ENCODE measurements at places on chromosomes 6 and 20.

GRCh38 chr6:7142918-7143475, 35.2 kb downstream of the RREB1 start:
- no peak for DNase-seq

DNA sequence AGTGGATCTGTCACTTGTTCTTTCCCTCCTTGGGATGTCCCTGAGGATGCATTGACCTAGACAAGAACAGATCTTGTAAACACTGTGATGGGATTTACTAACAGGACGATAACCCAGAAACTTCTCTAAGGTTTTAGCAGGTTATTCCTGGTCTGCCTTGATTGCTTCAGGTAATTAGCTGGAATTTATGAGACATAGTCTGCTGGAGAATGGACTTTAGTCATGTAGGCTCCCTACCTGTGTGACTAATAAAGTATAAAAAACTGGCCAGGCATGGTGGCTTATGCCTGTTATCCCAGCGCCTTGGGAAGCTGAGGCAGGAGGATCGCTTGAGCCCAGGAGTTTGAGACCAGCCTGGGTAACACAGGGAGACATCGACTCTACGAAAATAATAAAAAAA, 96.1 kb downstream of the PAK5 start:
- no peak for DNase-seq

DNA sequence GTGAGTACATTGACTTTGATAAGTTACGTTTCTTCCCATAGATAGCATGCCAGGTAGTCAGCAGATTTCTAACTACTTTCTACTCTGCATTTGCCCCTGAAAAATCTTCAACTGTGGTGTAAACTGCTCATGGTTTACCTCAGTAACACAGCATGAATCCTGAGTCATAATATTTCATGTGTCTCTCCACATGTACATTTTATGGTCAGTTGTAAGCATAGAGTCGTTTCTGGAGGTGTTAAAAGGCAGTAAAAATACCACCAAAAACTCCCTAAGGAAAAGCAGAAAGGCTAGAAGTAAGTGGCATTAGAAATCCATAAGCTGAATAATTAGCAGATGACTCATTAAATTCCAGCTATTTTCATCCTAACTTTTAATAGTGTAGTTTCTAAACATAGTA, 4.1 kb upstream of the GPR63 start:
- no peak for DNase-seq

GRCh38 chr20:2283706-2284423, 11.9 kb upstream of the TGM3 start:
- DNase-seq, result no peak

DNA sequence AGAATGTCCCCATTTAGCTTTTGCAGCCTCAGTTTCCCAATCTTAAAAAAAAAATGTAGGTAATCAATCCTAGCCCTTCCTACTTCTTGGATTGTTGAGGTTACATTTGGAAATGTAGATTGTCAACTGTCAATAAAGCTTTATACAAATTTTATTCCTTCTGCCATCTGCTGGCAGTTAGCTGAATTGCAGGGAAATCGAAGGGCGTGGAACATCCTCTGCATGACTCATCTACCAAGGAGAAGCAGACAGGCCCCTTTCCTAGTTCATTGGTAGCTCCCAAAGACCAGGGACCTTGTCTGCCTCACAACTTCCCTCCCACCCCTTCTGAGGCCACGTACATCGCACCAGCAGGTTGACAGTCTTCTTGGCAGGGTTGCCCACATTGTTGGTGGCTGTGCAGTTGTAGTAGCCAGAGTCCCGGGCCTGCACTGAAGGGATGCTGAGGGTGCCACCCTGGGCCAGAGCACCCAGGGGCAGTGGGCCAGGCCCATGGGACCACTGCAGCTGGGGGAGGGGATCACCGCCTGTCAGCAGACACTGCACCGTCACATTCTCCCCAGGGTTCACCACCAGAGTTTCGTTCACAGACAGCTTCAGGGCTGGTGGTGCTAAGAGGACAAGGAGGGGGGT, 43.6 kb downstream of the MDGA1 start:
- no peak for DNase-seq

DNA sequence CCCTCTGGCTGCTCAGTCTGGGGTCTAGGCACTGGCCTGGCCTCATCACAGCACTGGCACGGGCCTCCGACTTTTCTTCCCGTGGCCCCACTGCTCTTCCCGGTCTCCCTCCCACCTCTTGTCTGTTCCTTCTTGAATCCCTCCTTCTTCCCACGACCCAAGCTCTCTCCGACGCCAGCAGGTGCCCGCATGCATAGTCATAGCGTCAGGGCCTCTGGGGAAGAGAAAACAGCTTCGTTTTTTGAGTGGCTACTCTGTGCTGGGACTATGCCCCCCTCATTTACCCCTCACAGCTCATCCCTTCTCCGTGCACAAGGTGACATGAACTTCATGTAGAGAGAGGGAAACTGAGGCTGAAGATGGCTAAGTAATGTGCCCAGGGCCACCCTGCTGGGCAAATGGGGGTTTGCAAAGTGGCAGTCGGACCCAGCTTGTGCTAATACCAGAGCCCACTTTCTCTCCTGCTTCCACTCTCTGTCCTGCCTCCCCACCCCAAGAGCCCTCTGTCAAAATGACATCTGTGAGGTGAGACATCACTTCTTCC, 59.2 kb downstream of the SYNJ2 start:
- DNase-seq, result no peak

- no peak for DNase-seq
Observed at GRCh38 chr6:140036196-140036595, 661.7 kb upstream of the CITED2 start.

DNA sequence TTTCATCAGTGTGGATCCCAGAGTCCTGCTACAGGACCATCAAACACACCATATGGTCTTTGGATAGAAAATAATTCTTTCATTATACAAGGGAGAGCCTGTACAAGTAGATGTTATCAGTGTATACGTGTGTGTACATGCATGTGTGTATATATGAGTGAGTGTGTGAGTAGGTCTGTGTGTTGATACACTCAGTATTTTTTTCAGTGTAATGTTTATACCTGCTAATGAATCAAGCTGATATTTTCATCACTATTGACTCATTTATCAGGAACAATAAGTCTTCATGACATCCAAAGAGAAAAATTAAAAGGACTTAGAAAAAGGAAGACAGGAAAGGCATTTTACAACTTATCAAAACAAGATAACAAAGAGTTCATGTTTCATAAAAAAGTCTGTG, 66.5 kb downstream of the EPM2A start:
- no peak for DNase-seq

DNA sequence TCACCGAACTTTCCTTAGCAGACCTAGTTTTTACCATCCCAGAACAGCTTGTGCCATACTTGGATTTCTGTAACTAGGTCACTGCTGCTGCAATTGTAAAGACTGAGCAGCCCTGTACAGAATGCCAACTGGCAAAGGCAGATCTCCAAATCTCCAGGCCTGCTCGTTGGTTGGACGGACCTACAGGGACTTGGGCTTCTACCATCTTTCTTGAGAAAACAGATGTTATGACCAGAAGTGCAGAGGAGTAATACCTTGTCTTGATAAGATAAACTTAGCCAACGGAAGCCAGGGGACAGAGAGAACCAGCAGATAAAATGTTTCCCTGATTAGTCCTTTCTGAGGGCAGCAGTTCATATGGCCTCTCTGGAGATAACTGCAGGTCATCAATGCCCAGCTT, 304.1 kb downstream of the RFPL4B start:
- DNase-seq, result no peak

- DNase-seq, result no peak
Observed at GRCh38 chr6:11685481-11686093, 93.0 kb downstream of the ADTRP start.

GRCh38 chr20:9348747-9349146, 165.6 kb upstream of the LAMP5 start:
- DNase-seq, result no peak

- DNase-seq, result no peak
Observed at GRCh38 chr20:62133864-62134263, 9.3 kb downstream of the PSMA7 start.

GRCh38 chr20:60049601-60050000, 91.4 kb downstream of the CDH26 start:
- DNase-seq, result no peak

GRCh38 chr20:44693627-44694026, 21.5 kb upstream of the CCN5 start:
- DNase-seq, result no peak

Measured in BJ (cell line).